Foreskin fibroblast (primary cell): ENCODE measurements at places on chromosomes 4 and X.

DNA sequence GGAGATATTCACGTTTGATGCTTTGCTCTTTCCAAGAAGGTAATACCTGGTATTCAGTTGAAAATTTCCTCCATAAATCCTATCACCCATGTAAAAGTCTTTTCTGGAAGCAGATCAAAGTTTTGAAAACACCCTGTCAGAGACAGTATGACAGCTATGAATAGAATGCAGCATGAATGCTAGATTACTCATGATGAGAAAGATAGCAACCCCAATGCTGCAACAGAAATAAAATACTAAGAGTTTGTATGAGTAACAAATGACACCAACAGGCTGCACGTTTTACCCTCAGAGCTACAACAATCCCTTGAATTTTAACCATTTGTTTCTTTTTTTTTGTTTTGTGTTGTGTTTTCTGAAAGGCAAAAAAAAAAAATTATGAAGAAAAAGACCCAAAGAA is 108.6 kb downstream of the ARHGAP6 start:
- peak; percentile 58 for DNase-seq

DNA sequence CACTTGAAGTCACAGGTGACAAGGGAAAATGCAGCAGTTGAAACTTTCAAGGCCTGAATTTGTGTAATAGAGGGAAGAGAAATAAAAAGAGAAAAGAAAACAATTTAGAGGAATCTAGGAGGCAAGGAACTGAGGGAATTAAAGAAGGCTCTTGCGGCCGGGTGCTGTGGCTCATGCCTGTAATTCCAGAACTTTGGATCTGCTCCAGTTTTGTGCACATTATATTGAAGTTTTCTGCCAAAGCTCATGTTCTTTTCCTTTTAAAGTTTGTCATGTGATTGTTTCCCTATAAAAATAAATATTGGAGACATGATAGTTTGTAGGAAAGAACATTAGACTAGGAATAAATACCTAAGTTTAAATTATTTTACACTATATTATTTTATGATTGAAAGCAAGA is 433.9 kb upstream of the CPEB2 start:
- DNase-seq = no peak

- peak; percentile 78 for DNase-seq
Observed at GRCh38 chr4:113141901-113142346, 92.5 kb downstream of the ANK2 start.

DNA sequence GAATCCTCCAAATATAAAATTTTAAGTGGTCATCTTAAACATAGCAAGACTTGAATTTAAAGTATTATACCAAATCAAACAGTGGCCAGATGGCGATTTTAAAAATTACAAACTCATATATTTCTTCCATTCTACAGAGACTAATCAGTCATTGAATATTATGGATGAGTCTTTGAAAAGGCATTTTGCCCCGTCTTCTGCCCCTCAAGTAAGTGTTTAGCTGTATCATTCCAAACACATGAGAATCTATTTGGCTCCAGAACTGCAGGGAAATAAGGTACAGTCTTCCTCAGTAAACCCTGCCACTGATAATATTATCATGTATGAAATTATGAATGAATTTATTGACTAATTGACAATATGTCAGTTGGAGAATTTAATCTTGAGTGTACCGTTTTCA is 191.0 kb downstream of the SLC7A11 start:
- DNase-seq = peak; percentile 66

DNA sequence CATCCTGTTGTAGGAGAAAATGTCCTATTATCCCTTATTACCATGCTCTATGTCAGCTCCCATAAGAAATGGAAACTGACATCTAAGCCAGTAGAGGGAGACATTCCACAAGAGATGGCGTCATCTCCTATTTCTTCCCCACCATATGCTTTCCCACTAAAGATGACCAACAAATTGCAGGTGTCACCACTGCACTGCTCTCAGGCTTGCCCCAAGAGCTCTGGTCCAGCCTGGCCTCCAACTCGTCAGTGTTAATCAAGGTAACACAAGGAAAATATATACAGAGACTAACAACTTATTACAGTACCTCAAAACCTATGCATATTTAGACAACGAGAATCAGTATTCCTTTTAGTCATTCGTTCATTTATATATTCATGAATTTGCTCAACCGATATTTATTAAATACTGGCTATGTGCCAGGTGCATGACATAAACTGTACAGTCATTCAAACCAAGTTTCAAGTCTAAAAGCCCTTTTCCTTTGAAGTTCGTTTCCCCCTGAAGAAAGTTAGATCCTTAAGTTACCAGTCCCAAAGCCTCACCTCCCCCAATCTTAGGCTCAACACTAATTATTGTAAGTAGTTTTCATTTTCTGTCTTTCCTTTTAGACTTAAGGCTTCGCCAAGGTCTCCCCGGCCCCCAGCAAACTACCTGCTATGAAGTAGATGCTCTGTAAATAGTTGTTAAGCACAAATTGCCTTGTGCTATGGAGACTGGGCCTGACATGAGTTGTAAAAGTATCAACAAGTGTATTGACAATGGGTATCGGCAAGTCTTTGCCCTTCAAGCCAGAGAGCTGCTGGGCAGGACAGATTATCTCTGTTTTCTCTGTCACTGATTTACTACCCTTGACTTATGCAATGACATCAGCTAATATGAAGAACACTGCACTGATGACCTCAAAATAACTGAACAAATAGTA is 3.1 kb upstream of the FGB start:
- DNase-seq = peak; percentile 76

DNA sequence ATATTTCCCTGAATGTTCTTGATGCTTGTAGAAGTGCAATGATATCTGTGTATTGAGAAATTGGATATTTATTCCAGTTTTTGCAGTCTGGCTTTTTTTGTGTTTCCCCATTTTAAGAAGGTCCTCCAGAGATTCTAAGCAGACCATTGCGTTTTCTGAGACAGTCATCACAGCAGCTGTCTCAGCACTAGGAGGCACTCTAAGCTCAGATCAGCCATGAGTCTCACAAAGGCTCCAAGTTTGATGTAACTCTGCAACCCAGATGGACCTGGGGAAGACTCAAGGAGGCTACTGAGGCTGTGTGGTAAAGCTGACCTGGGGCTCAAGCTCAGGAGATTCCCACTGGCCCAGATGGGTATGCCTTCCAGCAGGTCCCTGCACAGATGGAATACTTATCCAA is 89.3 kb upstream of the CYLC1 start:
- DNase-seq = no peak

DNA sequence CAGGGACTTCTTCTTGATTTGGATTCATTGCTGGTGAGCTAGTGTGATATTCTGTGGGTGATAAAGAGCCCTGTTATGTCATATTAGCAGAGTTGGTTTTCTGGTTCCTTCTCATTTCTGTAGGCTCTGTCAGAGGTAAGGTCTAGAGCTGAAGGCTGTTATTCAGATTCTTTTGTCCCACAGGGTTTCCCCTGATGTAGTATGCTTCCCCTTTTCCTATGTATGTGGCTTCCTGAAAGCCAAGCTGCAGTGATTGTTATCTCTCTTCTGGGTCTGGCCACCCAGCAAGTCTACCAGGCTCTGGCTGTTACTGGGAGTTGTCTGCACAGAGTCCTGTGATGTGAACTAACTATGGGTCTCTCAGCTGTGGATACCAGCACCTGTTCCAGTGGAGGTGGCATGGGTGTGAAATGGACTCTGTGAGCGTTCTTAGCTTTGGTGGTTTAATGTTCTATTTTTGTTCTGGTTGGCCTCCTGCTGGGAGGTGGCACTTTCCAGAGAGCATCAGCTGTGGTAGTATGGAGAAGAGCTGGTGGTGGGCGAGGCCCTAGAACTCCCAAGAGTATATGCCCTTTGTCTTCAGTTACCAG is 373.7 kb downstream of the AR start:
- DNase-seq = no peak

DNA sequence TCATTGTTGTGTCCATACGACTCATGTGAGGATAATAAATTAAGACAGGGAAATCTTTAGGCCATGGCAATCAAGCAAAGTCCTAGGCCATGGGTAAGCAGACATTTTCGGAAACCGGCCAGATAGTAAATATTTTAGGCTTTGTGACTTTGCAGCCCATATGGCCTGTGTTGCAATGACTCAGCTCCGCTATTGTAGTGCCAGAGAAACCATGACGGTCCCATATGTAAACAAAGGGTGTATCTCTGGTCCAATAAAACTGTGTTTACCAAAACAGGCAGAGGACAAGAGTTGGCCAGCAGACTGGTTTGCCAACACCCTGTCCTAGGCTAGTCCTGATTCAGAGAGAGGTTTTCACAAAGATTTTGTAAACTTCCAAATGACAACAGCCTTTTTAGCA is 5.0 kb downstream of the FAM114A1 start:
- DNase-seq = peak; percentile 90

DNA sequence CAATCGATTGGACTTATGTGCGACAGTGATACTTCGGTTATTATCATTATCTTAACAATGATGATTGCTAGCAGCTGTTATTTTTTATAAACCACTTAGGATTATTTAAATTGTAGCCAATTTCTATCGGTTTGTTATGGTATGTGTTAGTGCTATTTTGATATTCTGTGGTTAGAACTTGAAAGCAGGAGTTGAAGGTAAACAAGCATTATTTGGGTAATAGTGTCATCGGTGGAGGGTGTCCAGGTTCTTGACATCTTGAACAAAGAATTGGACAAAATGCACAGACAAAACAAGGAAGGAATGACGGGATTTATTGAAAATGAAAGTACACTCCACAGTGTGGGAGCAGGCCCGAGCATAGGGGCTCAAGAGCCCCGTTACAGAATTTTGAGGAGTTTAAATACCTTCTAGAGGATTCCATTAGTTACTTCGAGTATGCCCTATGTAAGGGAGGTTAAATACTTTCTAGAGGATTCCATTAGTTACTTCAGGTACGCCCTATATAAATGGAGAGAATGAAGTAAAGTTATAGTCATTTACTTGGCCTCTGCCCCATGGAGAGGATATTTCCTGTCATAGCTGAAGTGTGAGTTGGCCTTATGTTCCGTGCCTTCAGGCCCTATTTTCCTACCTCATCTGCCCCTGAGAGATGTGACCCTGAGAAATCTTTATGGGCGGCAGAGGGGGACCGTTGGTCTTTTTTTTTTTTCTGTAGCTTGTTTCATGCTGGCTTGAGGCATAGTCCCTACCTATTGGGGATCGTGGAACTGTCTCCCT is 13.1 kb downstream of the MOB1B start:
- peak; percentile 33 for DNase-seq

- DNase-seq = no peak
Observed at GRCh38 chrX:131305926-131306325, 16.8 kb upstream of the IGSF1 start.

DNA sequence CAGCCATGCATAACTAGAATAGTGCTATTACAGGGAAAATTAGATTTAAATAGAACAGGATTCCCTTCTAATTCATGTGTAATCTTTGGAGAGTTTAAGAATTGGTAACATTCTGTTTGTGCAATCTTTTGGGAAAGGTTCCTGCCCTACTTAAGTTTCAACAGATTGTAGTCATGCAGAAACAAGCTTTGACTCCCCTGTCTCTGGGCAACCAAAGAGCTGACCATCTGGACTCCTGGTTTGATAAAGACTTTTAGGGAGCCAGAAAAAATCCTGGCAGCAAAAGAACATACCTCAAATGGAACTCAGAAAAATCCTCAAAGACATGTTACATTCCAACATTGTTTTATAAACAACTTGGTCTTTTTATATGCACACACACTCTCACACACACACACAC is 191.1 kb upstream of the NEIL3 start:
- peak; percentile 96 for DNase-seq

GRCh38 chr4:11149612-11150259 is 279.0 kb downstream of the HS3ST1 start:
- DNase-seq = no peak

GRCh38 chrX:115652221-115652620 is 91.2 kb downstream of the PLS3 start:
- no peak for DNase-seq

GRCh38 chr4:155604718-155605626 is 61.7 kb upstream of the GUCY1A1 start:
- peak; percentile 73 for DNase-seq

GRCh38 chr4:159021597-159022385 is 81.1 kb upstream of the RAPGEF2 start:
- DNase-seq = no peak

DNA sequence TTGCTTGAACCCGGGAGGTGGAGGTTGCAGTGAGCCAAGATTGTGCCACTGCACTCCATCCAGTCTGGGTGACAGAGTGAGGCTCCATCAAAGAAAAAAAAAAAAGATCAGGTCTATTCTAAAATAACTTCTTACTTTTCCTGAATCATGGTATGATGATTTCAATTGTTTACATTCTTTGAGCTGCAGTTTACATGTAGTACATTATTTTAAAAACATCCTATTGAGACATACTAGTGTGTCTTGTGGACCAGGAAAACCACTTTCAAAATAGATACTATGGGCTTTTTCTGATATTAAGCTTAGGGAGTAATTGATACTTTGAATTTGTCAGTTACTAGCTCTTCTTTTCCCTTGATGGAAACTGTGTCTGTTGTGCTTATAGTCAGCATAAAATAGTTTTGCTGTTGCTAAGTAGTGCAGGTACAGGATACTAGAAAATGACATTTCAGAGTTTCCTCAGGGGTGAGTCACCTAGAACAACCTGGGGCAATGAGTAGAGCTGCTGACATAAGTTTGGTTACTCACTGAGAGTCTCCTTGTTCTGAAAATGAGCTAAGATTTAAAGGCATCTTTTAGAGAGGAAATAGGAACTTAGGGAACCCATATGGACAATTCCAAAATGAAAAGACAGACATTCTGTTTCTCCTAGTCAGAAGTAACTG is 53.2 kb upstream of the C4orf54 start:
- no peak for DNase-seq

GRCh38 chr4:92241094-92241493 is 62.7 kb upstream of the GRID2 start:
- no peak for DNase-seq

DNA sequence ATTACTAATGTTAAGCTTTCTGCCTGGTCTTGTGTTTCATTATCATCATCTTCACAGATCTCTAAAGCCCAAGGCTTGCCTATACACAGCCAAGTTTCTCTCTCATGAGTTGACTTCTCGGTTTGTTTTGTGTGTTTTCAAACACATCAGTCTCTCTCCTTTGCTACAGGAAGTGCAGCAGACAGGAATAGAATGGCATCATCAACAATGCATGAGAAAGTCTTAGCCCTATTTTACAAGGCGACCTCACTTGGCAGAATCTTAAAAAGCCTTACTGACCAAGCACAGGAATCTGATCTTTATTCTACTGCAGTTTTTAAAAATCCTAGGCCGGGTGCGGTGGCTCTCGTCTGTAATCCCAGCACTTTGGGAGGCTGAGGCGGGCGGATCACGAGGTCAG is 36.8 kb downstream of the CC2D2A start:
- no peak for DNase-seq

- DNase-seq = peak; percentile 66
Observed at GRCh38 chr4:128322986-128323385, 35.4 kb upstream of the PGRMC2 start.

DNA sequence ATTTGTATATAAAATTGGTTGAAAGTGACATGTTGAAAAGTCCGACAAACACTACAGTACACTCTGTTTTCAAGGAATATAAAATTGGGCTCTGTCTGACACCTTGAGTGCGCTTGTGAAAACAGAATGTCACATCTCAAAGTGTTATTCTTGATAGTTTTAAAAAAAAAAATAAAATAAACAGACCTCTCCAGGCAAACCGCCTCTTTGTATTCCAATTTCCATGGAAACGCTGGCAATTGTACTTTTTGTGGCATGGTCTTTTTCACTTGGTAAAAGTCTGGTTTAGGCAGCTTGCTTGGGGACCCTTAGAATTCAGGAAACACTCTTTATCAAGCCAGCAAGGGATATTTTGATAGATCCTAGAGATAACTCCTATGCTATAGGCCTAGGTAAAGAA is 302.5 kb downstream of the RAB28 start:
- no peak for DNase-seq

GRCh38 chr4:55029821-55030503 is 95.4 kb downstream of the KDR start:
- no peak for DNase-seq
